CD4-positive, alpha-beta memory T cell (primary cell): ENCODE measurements at places on chromosomes 11 and 22.

GRCh38 chr11:63847363-63847762 lies 8.5 kb downstream of the MARK2 start:
- no peak overlapping the region for H3K27ac ChIP-seq
- peaks cover 79% of the 10 kb centered on the region for H3K4me1 ChIP-seq
- no peak for DNase-seq
- H3K4me3 ChIP-seq, result no peak overlapping the region
- no peaks in the 10 kb centered on the region for H3K27me3 ChIP-seq
- H3K36me3 ChIP-seq, result peaks cover 19% of the 10 kb centered on the region

GRCh38 chr11:31987118-31988005 lies 103.5 kb upstream of the RCN1 start:
- no peak for DNase-seq
- no peak overlapping the region for H3K4me3 ChIP-seq
- H3K27me3 ChIP-seq, result peaks cover 3% of the 10 kb centered on the region
- H3K4me1 ChIP-seq, result no peaks in the 10 kb centered on the region
- no peaks in the 10 kb centered on the region for H3K36me3 ChIP-seq

GRCh38 chr11:74371269-74372052 lies 26.8 kb downstream of the PGM2L1 start:
- no peak for DNase-seq
- no peak overlapping the region for H3K27ac ChIP-seq
- H3K36me3 ChIP-seq, result no peaks in the 10 kb centered on the region
- no peak overlapping the region for H3K4me3 ChIP-seq
- no peaks in the 10 kb centered on the region for H3K4me1 ChIP-seq
- H3K27me3 ChIP-seq, result no peaks in the 10 kb centered on the region

DNA sequence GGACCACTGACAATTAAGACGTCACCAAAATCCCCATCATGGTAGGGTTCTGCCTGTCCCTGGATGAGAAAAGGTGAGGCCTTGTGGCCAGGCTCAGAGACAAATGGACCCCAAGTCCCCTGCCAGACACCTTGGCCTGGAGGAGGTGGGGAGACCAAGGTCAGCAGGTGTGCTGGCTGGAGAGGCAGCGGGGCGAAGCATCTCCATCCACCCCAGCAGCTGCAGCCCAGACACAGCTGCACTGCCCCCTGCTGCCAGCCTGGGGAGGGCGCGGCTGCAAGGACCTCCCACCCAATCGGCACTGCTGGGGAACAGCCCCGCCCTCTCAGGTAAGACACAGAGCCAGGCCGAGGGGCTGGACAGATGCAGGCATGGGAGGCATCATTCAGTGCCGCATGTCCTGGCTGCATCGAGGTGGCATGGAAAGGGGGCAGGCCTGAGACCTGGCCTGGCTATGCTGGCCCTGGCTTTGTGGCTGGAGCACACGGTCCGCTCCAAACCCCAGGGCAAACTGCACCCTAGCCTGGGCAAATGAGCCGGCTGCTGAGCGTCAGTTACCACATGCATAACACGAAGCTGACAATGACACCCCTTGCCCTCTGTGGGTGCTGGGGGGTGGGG lies 12.2 kb upstream of the MFNG start:
- no peak overlapping the region for H3K27ac ChIP-seq
- H3K27me3 ChIP-seq, result peaks cover 3% of the 10 kb centered on the region
- H3K36me3 ChIP-seq, result no peaks in the 10 kb centered on the region
- H3K4me3 ChIP-seq, result no peak overlapping the region
- H3K4me1 ChIP-seq, result peaks cover 19% of the 10 kb centered on the region
- peak; percentile 69 for DNase-seq

DNA sequence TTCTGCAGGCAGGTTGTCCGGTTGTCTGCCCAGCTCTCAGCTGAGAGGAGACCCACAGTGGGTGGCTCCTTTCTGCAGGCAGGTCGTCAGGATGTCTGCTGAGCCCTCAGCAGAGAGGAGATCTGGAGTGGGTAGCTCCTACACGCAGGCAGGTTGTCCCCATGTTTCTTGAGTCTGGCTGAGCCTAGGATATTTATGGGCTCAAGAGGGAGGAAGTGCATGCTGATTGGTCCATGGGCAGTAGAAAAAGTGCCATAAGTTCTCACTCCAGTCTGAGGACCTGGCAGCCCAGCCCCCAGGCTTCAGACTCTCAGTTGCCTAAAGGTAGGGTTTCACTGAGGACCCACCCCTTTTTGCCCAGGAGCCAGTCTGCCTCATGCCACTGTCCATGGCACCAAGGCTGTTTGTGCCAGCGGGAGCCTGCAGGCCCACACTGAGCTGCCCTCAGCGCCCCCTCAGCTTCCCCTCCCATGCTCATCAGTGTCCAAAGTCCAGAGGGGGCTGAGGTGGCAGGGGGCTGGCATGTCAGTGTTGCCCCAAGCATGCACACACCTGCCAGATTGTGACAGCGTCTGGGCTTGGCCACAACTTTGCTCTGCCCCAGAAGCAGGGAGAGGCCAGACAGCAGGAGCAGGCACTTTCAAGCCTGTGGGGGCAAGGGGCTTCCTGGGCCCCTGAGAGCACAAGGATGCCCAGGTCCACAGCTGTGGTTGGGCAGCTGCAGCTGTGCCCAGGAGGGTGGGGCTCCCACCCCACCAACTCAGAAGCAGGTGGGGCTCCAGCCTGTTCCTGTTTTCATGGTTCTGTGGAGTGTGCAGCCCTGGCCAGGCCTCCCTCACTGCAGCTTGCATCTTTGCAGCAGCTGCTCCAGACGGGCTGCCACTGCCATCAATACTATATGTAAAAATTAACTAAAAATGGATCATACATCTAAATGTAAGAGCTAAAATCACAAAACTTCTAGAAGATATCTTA lies 3.8 kb upstream of the RNF141 start:
- H3K4me1 ChIP-seq, result peaks cover 7% of the 10 kb centered on the region
- H3K27me3 ChIP-seq, result no peaks in the 10 kb centered on the region
- no peak for DNase-seq
- H3K36me3 ChIP-seq, result no peaks in the 10 kb centered on the region
- no peak overlapping the region for H3K27ac ChIP-seq
